H9 (cell line): ENCODE measurements at places on chromosomes 16 and 17. TPM values are rescaled to one million over a fixed set of nuclear protein-coding genes. Genes with fewer than 3 reads are reported as not detected.

The BCAR1 gene
- 97.1 and 102 TPM in 2 replicates for total RNA-seq

The CCDC154 gene
- total RNA-seq = 1.3 and 2.0 TPM in 2 replicates

The DYNLL2 gene
- 38.7 and 39.3 TPM in 2 replicates for total RNA-seq

- H3K4me1 ChIP-seq = no peaks in the 10 kb centered on the region; the same call in 1 of the 2 replicates
- no peaks in the 10 kb centered on the region; the same call in 1 of the 2 replicates for H3K27me3 ChIP-seq
- H3K27ac ChIP-seq = no peak overlapping the region
- no peaks in the 10 kb centered on the region for H3K36me3 ChIP-seq
- no peak for DNase-seq
Measured at GRCh38 chr17:55241097-55241496, 23.7 kb upstream of the HLF start.

DNA sequence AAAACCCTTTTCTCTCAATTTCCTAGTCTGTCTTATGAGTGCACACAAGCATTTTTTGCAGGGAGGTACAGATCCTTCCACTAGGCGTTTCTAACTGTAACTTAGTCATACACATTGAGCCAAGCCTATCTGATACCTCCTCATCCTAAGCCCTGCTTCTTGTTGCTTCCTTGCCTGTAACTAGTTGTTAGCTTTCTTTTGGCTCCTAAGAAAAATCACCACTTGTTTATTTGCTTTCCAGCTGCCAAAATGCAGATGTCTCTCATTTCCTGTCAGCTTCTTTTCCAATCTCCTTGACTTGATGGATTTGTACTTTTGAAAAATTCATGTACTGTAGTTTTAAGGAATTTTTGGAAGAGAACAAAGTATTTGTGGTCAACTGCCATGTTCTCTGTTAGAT, 73.7 kb downstream of the TNRC6C start:
- peaks cover 31% of the 10 kb centered on the region for H3K36me3 ChIP-seq
- H3K27me3 ChIP-seq = no peaks in the 10 kb centered on the region
- no peak overlapping the region for H3K4me3 ChIP-seq
- no peak for DNase-seq

GRCh38 chr17:32741381-32741780, 135.5 kb downstream of the MYO1D start:
- no peak overlapping the region for H3K4me3 ChIP-seq
- no peak overlapping the region for H3K27ac ChIP-seq
- no peaks in the 10 kb centered on the region for H3K27me3 ChIP-seq
- DNase-seq = no peak
- H3K4me1 ChIP-seq = no peaks in the 10 kb centered on the region

GRCh38 chr16:57314161-57314785, 29.8 kb upstream of the PLLP start:
- H3K27ac ChIP-seq = no peak overlapping the region
- no peaks in the 10 kb centered on the region for H3K36me3 ChIP-seq
- H3K4me1 ChIP-seq = no peaks in the 10 kb centered on the region; the same call in 1 of the 2 replicates
- no peak overlapping the region for H3K4me3 ChIP-seq
- H3K27me3 ChIP-seq = no peaks in the 10 kb centered on the region

DNA sequence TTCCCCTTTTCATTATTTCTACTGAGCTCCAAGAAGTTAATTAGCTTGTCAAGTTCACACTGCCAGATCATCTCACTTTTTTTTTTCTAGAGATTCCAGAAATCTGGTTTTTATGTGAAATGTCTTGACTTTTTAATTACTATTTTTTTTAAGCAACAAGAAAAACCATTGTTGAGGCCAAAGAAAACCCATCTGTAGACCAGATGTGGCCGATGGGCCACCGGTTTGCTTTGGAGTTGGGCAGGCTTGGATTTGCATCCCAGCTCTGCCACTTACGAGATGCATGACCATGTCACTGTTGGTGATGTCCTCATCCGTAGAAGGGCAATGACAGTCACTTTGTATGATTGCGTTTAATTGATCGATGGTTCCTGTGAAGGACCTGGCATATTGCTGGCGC, 34.2 kb upstream of the MRTFB start:
- no peaks in the 10 kb centered on the region for H3K4me1 ChIP-seq
- no peaks in the 10 kb centered on the region for H3K27me3 ChIP-seq
- no peaks in the 10 kb centered on the region for H3K36me3 ChIP-seq
- no peak for DNase-seq
- H3K27ac ChIP-seq = no peak overlapping the region

GRCh38 chr17:62657690-62658089, 30.2 kb downstream of the MRC2 start:
- H3K4me1 ChIP-seq = no peaks in the 10 kb centered on the region; the same call in 1 of the 2 replicates
- H3K4me3 ChIP-seq = no peak overlapping the region
- H3K27ac ChIP-seq = no peak overlapping the region

DNA sequence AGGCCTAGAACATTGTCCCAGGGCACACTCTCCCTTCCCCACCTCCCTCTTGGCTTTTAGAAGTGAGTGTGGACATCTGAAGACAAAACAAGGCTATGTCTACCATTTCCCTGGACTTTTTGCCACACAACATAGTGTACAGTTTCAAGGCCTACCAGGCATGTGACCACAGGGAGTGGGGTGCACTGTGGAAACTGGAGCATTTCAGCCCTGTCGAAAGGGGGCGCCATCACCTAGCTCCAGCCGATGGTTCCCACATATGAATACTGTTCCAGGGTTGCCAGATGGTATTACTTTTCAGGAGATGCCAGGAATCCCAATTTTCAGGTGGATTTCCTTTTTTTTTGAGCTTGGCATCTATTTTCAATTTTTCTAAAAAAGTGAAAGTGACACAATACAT, 140.7 kb downstream of the KATNIP start:
- no peak overlapping the region for H3K27ac ChIP-seq
- no peaks in the 10 kb centered on the region for H3K27me3 ChIP-seq
- H3K36me3 ChIP-seq = no peaks in the 10 kb centered on the region
- H3K4me3 ChIP-seq = no peak overlapping the region
- no peaks in the 10 kb centered on the region for H3K4me1 ChIP-seq
- peak; percentile 52 for DNase-seq

- H3K36me3 ChIP-seq = peaks cover 37% of the 10 kb centered on the region
- H3K4me1 ChIP-seq = no peaks in the 10 kb centered on the region
- no peak for DNase-seq
- H3K4me3 ChIP-seq = no peak overlapping the region
- no peak overlapping the region for H3K27ac ChIP-seq
Measured at GRCh38 chr16:69693916-69694315, 32.4 kb downstream of the NQO1 start.

DNA sequence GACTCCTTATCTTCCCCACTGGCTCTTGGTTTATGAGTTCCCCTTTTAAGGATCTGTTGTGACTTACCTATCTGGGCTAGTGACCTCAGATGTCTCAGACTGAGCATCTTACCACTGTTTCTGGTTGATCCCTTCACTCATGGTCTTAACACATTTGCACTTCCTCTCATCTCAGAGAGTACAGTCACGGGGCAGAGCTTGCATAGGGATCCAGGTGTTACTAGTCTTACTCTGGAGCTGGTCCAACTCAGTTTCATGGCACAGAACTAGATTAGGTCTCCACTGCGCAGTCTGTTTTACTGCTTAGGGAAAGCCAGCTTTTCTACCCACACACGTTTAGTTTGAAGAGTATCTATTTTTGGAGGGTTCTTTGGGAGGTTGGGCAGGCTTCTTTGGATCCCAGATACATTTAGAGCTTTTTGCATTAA, 10.2 kb downstream of the GABARAPL2 start:
- H3K36me3 ChIP-seq = peaks cover 55% of the 10 kb centered on the region
- no peaks in the 10 kb centered on the region for H3K27me3 ChIP-seq
- DNase-seq = no peak
- no peak overlapping the region for H3K4me3 ChIP-seq
- no peak overlapping the region for H3K27ac ChIP-seq

GRCh38 chr17:18960803-18961511, 9.0 kb downstream of the SLC5A10 start:
- no peaks in the 10 kb centered on the region for H3K27me3 ChIP-seq
- no peaks in the 10 kb centered on the region for H3K36me3 ChIP-seq
- peak; percentile 91 for DNase-seq
- H3K27ac ChIP-seq = no peak overlapping the region
- H3K4me3 ChIP-seq = no peak overlapping the region
